Cardiac septum (tissue), 1 donor: ENCODE measurements at places on chromosomes 11 and 22.

DNA sequence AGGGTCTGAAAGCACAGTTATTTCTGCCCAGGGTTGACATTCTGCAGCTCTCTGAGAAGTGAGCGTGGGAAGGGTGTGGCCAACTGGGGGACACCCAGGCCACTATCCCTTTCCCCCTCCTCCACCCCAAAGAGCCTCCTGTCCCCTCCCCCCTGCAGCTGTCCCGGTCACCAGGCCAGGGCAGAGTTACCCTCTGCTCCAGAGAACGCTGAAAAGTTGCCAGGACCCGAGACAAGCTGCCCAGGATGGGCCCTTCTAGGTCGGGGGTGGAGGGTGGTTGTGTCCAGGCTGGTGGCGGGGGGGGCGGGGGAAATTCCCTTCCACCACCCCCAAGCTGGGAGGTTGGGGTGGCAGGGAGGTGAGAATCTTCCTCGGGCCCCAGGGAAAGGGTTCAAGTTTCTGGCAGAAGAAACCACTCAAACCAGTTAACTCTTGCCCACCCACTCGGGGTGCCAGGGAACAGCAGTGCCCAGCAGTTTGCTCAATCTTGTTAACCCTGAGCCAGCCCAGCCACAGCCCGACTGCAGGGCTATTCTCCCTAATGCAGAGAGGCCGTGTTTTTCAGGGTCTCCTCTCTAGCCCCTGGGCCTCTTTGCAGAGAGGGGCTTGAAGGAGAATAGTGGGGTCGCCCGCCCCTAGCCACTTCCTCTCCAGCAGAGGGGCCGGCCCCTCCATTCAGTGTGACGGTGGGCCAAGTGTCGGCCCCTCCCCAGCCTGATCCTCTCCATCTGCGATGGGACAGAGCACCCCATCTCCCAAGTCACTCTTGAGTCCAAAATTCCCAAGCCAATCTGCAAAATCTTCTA is 697 bp downstream of the LGALS1 start:
- peak; percentile 83 for DNase-seq

- peak; percentile 2 for DNase-seq
Observed at GRCh38 chr22:43550672-43551071, 138.9 kb downstream of the MPPED1 start.

DNA sequence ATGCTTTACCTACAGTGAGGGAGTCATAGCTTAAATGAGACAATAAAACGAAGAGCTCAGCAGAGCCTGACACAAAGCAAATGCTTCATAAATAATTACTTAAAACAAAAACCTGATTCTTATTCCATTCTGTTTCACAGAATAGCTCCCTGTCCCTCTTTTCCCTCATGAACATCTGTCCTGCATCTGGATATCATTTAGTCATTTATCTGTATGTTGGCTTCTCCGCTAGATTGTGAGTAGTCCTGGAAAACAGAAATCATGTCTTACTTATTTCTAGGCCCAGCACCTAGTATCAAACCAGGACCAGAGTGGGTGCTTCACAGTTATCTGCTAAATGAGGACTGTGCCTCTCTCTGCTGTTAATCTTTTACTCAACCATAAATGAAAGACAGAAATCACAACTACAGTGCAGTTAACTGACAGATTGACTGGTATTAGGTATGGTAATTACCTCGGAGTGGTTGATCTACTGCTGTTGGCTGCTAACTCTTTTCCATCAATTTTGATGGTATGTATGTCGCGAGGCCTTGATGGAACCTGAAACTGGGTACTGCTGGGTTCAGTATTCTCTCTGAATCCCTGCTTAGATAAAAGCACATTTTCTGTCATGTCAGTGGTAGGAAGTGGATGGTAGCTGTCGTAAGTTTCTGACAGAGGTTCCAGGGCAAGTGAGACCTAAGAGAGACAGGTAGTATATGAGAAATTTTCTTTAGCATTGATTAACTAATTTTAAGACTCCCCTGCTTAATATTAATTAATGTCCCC is 31.5 kb downstream of the C2CD3 start:
- no peak for DNase-seq

GRCh38 chr11:62680825-62681240 is 2.0 kb upstream of the UBXN1 start:
- DNase-seq, result no peak

- DNase-seq, result no peak
Observed at GRCh38 chr22:35204807-35205775, 52.2 kb upstream of the HMGXB4 start.
